ENCODE measurements at places on chromosomes 6 and 20.

- no peak for DNase-seq
Observed at GRCh38 chr6:134640229-134640628, 309.7 kb downstream of the ALDH8A1 start.

DNA sequence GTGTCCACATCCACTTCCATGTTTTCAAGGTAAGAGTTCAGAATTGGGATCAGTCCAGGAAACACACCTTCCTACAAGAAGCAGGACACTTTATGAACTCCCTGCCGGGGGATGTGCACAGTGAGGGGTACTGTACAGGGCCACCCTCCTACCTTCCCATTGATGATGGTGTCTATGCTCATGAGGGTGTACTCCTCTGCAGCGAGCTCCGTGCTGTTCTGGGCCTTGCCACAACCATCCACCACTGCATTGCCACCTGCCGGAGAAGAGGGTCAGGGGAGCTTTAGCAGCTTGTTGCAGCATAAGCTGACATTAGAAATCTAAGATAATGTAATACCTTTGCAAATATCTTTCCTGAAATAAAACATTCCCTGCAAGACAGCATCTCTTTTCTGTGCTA is 44.8 kb downstream of the GCLC start:
- no peak for DNase-seq

DNA sequence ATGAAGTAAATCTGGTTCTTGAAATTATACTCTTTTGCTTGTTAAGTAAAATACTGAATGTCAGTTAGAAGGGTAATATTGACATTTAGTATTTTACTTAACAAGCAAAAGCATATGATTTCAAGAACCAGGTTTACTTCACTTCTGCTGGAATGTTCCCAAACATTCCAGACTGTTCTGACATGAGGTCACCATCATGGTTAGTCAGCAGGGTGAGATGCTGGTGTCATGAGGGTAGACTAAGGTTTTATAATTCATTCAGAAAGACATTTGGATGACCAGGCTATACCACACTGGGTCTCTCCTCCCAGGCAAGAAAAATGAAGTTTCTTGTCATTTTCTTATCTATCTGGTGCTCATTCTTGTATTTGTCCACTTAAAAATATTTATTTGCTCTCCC is 414.4 kb upstream of the MMS22L start:
- DNase-seq = no peak

DNA sequence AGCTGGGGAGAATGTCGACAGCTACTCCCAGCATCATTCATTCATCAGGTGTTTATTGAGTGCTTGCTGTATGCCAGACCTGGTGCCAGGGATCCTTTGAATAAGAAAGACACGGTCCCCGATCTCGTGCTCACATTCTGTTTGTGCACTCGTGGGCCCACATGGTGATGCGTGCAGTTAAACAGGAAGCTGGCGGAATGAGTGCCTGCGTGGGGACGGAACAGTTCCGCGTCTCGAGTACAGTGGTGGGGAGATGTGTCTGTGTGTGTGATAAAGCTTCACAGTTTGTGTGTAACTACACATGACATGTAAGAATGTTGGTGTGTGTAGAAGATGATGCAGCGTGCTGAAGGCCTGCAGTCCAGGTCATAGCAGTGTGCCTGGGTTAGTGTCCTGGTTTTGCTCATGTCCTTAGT is 6.5 kb downstream of the RBM38 start:
- DNase-seq = no peak

- no peak for DNase-seq
Observed at GRCh38 chr6:35026434-35027222, 114.5 kb downstream of the TCP11 start.

DNA sequence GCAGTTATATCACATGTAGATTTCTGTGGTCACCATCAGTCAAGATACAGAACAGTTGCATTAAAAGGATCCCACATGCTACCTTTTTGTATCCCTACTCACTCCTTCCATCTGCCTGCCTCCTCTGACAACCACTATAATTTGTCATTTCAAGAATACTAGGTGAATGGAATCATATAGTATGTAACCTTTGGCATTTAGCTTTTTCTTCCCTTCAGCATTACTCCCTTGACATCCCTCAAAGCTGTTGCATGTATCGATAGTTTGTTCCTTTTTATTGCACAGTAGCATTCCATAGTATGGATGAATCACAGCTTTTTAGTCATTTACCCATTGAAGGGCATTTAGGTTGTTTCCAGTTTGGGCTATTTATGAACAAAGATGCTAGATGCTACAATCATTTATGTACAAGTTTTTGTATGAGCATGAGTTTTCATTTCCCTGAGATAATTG is 26.1 kb downstream of the NCOA7 start:
- DNase-seq = no peak

DNA sequence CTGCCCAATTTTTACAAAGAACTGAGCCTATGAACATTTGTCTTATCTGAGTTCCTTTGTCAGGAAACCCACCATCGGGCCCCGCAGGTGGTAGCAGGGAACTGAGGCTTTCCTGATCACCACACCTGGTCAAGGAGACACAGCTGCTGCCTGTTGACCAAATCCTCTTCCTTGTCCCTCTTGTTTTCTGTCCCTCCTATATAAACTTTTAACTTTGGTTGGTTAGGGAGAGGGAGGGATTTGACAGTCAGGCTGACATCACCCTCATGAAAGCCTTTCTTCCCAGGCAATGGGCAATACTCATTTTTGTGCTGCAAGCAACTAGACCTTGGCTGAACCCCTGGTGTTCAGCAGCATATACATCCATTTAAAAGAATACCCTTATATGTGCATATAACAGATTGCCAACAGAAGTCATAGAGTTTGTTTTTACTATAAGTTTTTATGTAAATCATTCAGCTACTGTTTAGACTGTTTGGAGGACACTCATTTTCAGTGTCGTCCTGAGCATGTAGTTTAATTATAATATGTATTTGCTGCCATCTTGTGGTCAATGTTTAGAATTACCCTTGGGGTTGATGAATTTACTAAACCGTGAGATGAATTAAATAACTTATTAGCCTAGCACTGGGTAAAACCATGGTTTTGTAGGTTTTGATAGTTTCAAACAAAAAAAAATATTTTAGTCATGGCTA is 17.0 kb downstream of the CRISP1 start:
- DNase-seq = no peak

GRCh38 chr6:111267764-111268333 is 180.5 kb downstream of the SLC16A10 start:
- no peak for DNase-seq

GRCh38 chr6:31888276-31889258 is 8.9 kb downstream of the EHMT2 start:
- DNase-seq = peak; percentile 28

- DNase-seq = no peak
Observed at GRCh38 chr6:34301408-34301807, 52.6 kb upstream of the SMIM29 start.

GRCh38 chr6:26426691-26427450 is 13.4 kb upstream of the BTN3A3 start:
- DNase-seq = no peak

DNA sequence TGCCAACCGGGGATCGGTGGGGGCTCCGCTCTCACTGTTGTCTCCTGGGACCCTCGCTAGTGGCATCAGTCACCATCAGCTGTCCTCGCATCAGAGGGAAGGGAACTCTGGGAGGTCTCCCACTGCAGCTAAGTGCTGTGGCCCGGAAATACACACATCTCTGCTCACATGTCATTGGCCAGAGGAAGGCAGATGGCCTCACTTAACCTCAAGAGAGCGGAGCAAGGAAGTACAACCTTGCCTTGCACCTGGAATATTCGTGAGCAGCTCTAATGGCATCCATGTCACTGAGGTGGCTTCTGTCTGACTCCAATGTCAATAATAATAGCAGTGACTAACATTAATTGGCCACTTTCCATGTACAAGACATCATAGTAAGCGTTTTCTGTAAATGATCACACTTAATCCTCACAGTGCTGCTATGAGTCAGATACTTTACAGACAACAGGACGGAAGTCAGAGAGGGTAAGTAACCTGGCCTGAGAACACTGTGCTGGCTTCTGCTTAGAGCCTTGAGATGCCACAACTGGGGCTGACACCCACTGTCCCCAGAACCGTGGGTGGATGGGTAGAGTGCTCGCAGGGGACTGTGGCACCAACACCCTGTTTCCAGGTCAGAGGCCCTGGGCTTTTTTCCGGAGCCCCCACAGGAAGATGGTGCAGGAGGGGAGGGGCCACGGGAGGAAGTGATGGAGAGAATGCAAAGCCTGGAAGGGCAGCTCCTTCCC is 6.0 kb downstream of the LHFPL5 start:
- no peak for DNase-seq

- DNase-seq = no peak
Observed at GRCh38 chr20:42336576-42336975, 718.4 kb upstream of the CHD6 start.

DNA sequence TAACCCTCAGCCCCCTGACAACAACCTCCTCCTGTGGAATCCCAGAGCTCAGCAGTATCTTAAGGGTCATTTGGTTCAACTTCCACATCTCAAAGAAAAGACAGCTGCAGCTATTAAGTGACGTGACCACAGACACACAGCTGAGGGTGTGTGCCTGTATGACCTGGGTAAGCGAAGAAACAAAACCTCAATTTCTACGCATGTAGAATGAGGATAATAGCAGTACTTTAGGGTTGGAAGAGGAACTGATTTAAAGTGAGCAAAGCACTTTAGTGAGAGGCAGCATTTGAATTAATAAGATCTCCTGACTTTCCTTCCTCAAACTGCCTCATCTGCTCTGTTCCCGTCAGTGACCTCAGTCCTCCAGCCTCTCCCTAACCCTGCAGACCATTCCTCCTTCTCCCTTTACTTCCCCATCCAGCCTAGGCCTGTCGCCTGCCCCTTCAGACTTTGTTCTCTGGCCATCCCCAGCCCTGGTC is 6.8 kb upstream of the ARMC2 start:
- DNase-seq = no peak

- DNase-seq = no peak
Observed at GRCh38 chr20:3874194-3874844, 14.9 kb upstream of the PANK2 start.

DNA sequence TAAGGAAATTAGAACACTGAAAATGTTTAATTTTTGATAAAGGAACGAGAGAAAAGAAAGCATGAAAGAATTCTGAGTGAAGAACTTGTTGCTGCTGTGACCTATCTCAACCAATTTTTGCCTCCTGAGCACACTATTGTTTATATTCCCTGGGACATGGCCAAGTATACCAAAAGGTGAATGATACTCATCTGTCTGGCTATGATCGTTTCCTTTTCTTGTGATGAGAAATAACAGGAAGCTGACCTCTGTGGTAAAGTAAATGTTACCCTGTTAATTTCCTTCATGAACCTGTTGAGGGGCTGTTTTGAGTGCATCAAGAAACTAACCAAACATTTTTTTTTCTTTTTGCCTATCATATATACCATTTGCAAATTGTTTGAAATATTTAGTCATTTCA is 69.1 kb downstream of the FIG4 start:
- DNase-seq = no peak

DNA sequence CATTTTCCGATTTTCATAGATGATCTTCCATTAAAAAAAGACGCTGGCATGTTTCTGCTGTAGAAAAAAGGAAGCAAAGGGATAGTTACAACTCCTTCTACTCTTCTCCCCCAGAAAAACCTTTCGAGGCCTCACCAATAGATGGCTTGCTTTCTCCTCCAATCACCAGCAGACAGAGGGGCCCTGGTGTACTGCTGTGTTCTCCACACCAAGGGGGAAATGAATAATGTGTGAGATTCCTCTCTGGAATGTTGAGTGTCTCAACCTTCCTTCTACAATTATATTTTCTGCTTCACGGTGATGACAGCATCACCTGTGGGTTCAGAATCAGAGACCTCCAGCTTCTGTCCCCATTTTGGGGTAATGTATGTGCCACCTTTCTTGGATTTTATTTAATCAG is 185.7 kb upstream of the FLRT3 start:
- DNase-seq = no peak

DNA sequence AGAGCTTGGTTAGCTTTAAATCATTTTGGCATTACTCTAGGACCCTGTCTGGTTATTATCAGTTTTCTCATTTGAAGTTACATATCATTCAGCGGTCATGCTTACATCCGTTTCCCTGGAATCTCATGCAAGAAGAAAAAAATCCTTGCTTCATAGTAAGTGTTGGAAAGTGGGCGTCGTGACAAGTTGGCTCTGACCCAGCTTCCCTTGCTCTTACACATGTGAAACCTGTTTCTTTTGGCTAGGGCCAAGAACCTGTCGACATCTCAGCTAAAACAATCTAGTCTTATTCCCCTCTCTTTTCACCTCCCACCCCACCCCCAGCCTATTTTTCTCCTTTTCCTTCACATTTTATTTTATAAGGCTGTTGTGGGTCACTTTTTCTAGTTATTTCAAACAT is 45.5 kb downstream of the ANKS1A start:
- DNase-seq = no peak

DNA sequence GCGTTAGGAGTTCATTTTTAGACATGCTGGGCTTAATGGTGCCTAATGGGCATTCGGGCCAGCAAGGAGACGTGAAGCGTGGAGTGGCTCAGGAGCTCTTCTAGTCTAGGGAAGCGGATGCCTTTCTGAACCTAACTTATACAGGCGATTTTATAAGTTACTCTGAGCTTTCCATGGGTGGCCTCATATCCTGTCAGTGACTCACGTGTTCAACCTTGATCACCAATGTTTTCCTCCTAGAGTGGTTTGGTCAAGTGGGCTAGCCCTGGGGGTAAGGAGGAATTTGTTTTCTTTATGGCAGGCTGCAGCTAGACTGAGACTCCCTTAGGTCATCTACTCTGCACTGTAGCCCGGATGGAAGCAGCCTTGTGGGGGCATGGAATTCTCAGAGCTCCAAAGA is 52.1 kb downstream of the PLAGL1 start:
- no peak for DNase-seq

GRCh38 chr20:59253779-59254319 is 46.6 kb upstream of the EDN3 start:
- no peak for DNase-seq

DNA sequence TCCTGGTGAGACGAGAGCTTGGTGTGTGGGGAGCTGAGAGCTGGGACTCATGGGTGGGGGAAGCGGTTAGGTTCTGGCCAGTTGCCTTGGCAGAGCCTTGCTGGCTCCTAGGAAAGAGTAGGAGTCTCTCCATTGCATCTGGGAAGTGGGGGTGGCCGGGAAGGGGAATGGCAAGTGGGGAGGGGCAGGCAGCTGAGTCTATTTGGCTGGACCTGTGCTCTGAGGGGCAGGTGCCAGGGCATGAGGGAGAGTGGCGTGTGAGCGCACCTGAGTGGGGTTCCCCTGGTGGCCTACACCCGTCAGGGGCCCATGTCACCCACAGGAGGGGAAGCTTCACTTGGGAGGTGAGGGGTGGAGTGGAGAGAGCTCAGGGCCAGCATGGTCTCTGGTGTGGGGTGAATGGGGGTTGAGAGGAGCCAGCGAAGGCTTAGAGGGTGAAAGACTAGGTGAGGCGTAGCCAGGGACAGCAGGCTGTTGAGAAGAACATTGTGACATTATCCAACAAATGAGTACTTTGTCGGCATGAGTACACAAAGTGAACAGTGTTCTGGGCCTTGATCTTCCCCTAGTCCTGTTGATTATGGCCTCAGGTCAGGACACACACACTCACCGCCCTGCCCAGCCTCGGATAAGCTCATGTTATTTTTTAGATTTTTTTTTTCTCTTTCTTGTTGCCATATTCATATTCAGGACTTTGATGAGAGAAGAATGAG is 59.8 kb downstream of the FAM120B start:
- DNase-seq = no peak

GRCh38 chr6:133644548-133644891 is 244.4 kb upstream of the TCF21 start:
- DNase-seq = no peak

Measured in stimulated activated CD8-positive, alpha-beta memory T cell treated with anti-CD3 and anti-CD28 coated beads, Interleukin-15, amount 100 ng/mL, for 1 hour (primary cell).